Spleen (tissue), 13 donors: ENCODE measurements at places on chromosomes 1 and 21. TPM values are rescaled to one million over a fixed set of nuclear protein-coding genes. Genes with fewer than 3 reads are reported as not detected.

DNA sequence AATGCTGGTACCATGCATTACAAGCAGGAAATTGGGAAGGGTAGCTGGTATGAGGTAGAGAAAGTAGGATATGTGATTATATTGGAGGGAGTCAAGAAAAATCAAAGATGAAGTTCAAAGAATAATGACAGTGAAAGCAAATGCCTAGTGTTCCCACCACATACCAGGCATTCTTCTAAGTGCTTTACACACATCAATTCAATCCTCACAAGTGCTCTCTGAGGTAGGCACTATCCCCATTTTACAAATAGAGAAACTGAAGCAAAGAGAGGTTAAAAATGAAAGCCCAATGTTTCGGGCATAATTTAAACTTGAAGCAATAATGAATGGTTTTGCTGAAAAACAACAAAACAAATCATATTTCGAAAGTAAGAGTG lies 40.1 kb upstream of the MCOLN3 start:
- H3K36me3 ChIP-seq, result no peaks in the 10 kb centered on the region

Gene LDLRAD1
- total RNA-seq, result not detected

Gene C1QB
- total RNA-seq, result 3,817 TPM

DNA sequence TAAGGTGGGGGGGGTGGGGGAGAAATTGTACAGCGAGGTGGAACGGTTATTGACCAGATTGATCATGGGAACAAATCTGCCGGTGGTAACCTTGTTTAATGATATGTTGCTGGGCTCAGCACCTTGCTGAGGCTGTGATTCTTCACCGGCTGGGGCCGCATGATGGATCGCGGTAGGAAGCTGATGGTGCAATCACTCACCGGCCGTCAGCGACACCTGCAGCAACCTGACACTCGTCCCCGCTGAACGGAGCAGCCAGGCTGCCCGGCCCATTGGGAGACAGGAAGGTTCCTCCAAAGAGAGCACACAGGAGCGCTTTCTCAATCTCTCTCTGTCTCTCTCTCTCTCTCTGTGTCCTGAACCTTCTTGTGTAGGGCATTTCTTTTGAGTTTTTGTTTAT lies 128.5 kb upstream of the RRP15 start:
- H3K4me3 ChIP-seq, result no peak overlapping the region
- H3K27me3 ChIP-seq, result peaks cover 8% of the 10 kb centered on the region

Gene FCRL5
- total RNA-seq, result 111 TPM
